ENCODE measurements at places on chromosomes 6 and 20.
A peak's percentile ranks its signal among the peaks of the same experiment; 100 is the strongest.

- DNase-seq: no peak
These were observed 47.6 kb downstream of the ARHGAP18 start for GRCh38 chr6:129662406-129662766.

- DNase-seq: no peak
These were observed 28.5 kb upstream of the TMEM14A start for GRCh38 chr6:52642368-52642767.

DNA sequence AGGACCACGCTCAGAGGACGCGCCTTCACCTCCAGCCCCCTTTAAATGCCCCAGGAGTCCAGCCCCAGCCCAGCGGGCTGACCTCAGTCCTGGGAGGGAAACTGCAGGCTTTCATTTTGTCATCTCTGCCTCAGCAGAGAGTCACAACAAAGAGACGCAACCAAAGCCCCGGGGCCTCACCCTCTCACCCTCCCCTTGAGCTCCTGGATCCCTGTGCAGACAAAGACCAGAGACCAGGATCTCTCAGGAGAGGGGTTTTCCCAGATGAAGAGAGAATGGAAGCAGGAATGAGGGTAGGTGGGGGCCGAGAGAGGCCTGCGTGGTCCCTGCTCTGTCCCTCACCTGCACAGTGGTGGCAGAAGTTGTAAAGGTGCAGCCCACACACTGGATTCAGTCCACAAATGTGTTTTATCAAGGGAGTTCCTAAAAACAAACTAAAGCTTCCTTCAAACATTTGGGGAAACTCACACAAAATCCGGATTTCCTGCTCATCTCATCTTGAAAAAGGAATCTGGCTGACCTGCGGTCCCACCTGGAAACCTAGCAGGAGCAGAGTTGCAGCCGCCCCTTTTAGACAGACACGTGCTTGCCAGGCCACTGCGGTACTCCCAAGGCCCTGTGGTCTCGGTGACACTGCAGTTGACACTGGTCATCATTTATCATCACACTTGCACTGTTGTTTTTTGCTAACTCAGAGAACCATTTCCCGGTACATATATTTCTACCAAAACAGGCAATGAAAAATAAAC lies 27.1 kb downstream of the PTGIS start:
- no peak for DNase-seq

DNA sequence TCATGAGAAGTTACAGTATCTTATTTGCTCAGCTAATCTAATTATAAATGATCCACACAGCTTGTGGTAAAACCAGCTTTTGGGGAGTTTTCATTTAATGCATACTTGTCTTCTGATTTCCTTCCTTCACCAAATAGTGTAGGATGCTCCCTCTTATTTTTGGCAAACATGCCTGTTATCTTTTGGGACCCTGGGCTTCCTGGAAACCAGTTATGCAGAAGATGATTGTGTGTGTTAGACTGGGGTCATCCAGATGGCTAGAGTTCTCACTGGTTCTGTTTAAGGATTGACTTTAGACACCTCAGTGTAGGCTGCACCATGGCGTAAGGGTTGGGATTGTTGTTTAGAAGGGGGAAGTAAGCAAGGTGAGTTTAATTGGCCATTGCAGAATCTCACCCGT lies 61.3 kb downstream of the PTPN1 start:
- DNase-seq: no peak

DNA sequence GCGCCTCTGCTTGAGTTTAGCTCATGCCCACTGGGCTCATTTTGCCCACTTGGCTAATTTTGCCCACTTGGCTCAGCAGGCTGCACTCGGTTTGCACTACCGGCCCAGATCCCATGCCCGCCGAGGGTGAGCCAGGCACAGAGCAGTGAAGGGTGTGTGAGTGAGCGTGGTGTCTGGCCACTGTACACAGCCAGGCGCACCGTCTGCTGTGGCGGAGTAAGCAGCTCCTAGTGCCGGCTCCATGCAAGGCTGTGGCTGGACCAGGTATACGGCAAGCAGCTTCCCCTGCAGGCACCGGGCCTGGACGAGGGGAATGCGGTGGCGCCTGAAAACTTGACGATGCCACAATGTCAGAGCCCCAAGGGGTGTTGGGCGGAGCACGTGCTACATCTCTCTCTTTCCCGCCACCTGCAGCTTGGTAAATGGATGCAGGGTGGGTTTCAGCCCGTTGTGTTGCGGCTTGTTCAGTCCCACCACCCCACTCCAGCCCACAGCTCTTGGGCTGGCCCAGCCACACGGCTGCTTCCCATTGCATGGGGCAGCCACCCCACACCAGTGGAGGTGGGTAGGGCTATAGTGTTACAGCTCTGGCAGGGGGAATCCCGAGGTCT lies 9.9 kb downstream of the OR2B6 start:
- DNase-seq: no peak

DNA sequence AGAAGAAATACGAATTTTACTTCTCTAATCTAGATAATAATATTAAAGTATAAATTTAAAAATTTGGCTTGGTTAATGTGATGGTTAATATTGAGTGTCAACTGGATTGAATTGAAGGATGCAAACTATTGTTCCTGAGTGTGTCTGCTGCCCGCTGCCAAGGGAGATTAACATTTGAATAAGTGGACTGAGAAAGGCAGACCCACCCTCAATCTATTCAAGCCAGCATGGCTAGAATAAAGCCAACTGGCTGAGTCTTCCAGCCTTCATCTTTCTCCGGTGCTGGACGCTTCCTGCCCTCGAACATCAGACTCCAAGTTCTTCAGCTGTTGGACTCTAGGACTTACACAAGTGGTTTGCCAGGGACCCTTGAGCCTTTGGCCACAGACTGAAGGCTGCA lies 152.7 kb downstream of the TBXT start:
- DNase-seq: no peak

DNA sequence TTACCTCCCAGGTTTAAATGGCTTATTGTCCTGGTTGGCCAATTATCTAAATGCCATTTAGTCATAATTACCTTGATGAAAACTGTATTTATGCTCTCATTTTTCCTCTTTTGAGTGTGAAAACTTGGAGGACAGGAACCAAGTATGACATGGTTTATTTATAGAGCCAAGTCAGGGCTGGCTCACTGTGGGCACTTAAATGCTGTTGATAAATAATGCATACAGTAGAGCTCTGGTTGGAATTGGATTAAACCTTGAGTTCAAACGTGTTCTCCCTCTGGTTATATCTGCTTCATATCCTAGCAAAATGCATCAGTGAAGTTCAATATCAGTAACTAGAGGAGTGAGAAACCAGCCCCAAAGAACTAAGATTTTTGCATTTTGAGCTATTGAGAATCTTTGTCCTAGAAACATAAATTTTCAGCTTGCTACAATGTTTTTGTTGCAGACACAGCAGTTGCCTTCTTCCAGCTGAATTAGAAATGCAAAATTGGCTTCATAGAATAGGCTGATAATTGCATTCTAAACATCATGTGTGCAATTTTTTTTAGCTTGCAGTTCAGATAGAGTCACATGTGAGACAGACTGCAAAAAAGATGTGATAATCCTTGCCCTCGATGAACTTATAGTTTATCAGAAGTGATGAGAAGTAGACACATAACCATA lies 255.8 kb downstream of the BTBD3 start:
- no peak for DNase-seq

DNA sequence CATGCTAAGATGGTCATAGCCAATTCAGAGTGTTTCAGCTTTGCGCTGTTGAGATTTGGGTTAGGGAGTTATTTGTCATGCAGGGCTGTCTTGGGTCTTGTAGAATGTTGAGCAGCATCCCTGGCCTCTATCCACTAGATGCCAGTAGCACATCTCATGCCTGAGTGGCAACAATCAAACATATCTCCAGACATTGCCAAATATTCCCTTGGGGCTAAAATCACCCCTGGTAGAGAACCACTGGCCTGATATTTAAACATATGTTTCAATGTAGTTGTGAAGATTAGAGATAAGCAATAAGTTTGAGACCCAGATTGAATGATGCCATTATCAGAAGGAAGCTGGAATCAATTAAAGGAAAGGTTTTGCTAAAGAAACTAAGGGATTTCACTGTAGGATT lies 463.3 kb downstream of the DOK5 start:
- no peak for DNase-seq

- peak; percentile 90 for DNase-seq
These were observed 57.0 kb upstream of the GNRH2 start for GRCh38 chr20:2986466-2986865.

DNA sequence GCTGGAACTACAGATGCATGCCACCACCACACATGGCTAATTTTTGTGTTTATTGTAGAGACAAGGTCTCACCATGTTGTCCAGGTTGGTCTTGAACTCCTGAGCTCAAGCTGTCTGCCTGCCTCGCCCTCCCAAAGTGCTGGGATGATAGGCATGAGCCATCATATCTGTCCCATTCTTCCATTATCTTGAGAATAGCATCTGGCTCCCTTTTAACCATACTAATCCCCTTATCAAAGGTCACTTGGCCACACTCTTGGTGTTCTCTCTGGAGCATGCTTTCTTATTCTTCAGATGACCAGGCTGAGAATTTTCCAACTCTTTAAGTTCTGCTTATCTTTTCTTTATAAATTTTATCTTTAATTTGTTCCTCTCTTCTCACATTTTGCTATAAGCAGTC lies 15.9 kb upstream of the TRERF1 start:
- no peak for DNase-seq

- DNase-seq: no peak
These were observed 49.7 kb downstream of the JPH2 start for GRCh38 chr20:44137266-44137801.

DNA sequence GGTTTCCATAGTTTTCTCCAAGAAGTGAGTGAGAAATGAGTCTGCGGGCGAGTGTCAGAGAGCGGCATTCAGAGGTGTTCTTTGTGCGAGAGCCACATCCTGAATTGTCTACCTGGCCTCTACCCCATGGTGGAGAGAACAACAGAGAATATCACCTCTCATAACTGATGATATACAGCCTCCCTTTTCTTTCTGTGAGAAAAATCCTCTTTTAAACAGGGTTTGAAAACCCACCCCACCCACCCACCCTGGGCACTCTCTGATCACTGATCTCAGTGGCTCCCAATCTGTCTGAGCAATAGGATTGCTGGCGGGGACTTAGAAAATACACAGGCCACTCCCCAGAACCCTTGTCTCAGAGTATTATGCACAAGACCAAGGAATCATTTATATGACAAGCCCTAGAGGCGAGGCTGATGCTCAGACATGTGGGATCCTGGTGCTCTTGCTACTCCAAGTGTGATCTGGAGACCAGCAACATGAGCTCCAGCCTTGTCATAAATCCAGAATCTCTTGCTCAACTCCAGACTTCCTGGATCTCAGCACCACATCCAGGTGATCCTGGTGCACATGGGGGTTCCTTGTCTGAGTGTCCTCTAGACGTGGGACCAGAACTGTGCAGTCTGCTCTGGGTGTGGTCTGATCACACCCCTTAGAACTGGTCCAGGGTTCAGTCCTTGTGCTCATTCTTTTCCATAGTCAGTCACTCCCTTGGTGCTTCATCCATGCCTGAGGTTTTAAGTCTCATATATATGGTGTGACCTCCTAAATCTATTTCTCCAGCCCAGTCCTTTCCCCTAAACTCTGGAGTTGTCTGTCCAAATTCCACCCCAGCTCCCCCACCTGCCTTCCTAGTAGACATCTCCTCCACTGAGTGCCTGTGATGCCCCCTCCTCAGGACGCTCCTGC lies 5.3 kb downstream of the HLA-B start:
- DNase-seq: no peak

DNA sequence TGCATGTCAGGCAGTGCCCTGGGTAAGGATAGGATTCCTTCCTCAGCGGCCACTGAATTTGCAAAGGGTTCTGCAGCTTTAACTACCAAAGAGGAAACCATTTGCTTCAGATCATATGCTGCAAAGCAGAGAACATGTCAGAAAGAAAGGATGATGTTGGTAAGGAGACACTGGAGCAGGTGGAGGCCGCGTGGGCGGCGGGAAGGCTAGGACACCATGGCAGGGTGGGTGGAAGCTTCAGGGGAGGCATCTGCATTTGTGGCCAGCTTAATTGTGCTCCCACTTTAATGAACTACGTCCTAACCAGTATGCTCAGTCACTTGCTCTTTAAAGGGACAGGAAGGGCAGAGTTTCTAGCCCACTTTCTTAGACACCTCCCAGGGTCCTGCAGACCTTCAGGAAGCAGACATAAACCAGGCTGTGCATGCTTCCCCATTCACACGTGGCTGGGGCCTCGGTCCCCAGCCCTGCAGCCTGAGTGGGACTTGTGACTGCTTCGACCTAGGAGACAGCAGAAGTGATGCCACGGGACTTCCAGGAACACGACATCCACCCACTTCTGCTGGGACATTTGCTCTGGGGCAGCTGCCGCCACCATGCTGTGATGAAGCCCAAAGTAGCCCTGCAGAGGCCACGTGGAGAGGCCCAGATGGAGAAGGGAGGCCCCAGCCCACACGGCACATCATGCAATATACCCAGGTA lies 76.1 kb downstream of the GINS1 start:
- no peak for DNase-seq

- no peak for DNase-seq
These were observed 231.4 kb downstream of the GJA1 start for GRCh38 chr6:121666814-121667213.

- no peak for DNase-seq
These were observed 495.9 kb upstream of the ARID1B start for GRCh38 chr6:156281266-156281665.

- DNase-seq: no peak
These were observed 808 bp downstream of the ILRUN start for GRCh38 chr6:34695729-34696188.

DNA sequence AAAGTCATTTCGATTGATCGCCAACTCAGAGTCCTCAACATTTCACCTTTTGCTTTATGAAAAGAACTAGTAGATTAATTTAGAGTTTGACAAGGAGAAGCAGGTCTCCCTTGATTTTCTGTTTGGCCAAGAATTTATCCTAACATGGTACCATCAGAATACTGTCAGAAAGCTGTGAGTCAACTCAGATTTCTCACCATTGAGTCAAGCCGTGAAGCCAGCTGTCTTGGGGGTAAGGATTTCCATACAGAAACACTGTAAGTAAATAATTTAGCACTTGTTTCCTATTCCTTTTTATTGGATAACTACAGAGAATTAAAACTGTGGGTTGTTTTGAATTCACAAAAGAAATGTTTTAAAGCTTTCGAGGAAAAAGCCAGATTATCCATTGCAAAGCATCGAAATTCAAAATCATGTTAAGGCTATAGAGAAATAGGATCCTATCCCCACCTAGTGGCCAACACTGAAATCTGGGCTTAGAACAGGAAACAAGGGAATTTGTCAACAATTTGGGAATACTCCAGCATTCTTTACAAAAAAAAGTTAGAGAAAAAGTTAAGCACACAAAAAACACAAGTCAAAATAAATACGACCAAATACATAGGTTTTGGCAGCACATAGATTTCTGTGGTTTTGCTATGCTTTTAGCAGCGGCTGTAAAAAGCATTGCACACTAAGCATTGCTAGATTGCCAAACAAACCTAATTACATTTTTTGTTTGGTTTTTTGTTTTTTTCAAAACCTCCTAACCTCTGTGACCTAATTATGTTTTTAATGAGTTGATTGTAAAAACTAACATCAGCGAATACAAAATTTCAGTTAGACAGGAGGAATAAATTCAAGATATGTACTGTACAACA lies 44.2 kb downstream of the COL11A2 start:
- peak; percentile 50 for DNase-seq

- no peak for DNase-seq
These were observed 1.1 kb upstream of the FAM162B start for GRCh38 chr6:116766506-116767176.

GRCh38 chr6:163291622-163292021 lies 122.9 kb upstream of the QKI start:
- DNase-seq: no peak

GRCh38 chr6:110882824-110883554 lies 8.4 kb downstream of the AMD1 start:
- no peak for DNase-seq
